Gastrocnemius medialis (tissue), 4 donors: ENCODE measurements at places on chromosomes 11 and 22. TPM values are rescaled to one million over a fixed set of nuclear protein-coding genes. Genes with fewer than 3 reads are reported as not detected.

CRYBB2 gene
- not detected for total RNA-seq

GRCh38 chr11:73262851-73263495, 9.2 kb upstream of the P2RY6 start:
- peaks cover 2% of the 10 kb centered on the region for H3K27me3 ChIP-seq
- no peak overlapping the region for H3K4me3 ChIP-seq
- peaks cover 29% of the 10 kb centered on the region for H3K4me1 ChIP-seq
- no peak overlapping the region for H3K27ac ChIP-seq

- no peaks in the 10 kb centered on the region for H3K36me3 ChIP-seq
- peaks cover 18% of the 10 kb centered on the region for H3K4me1 ChIP-seq
- DNase-seq = no peak
- H3K4me3 ChIP-seq = no peak overlapping the region
Observed at GRCh38 chr22:32058656-32059260, 15.7 kb downstream of the SLC5A1 start.

- no peaks in the 10 kb centered on the region for H3K27me3 ChIP-seq
- peaks cover 7% of the 10 kb centered on the region for H3K4me1 ChIP-seq
- DNase-seq = no peak
- H3K36me3 ChIP-seq = no peaks in the 10 kb centered on the region
- H3K27ac ChIP-seq = no peak overlapping the region
Observed at GRCh38 chr11:10204021-10204420, 90.0 kb downstream of the SBF2 start.

DNA sequence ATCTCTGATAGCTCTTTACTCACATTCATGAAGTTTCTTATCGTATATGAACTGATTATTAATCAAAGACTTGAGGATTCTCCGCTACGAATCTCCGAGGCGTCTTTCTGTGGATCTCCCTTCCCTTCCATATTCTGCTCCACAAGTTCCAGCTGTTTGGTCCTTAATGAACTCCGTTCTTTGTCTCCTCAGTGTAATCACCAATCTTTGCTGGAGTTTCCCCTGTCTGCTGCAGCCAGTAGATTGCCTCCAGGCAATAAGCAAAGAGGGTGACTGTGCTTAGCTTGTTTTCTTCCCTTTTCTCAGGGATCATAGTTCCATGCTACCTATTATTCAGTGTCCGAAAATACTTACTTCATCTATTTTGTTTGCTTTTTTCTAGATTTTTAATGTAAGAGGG, 169.6 kb upstream of the FOLH1 start:
- H3K4me1 ChIP-seq = no peaks in the 10 kb centered on the region
- H3K27me3 ChIP-seq = no peaks in the 10 kb centered on the region
- H3K4me3 ChIP-seq = no peak overlapping the region
- no peak overlapping the region for H3K27ac ChIP-seq

DNA sequence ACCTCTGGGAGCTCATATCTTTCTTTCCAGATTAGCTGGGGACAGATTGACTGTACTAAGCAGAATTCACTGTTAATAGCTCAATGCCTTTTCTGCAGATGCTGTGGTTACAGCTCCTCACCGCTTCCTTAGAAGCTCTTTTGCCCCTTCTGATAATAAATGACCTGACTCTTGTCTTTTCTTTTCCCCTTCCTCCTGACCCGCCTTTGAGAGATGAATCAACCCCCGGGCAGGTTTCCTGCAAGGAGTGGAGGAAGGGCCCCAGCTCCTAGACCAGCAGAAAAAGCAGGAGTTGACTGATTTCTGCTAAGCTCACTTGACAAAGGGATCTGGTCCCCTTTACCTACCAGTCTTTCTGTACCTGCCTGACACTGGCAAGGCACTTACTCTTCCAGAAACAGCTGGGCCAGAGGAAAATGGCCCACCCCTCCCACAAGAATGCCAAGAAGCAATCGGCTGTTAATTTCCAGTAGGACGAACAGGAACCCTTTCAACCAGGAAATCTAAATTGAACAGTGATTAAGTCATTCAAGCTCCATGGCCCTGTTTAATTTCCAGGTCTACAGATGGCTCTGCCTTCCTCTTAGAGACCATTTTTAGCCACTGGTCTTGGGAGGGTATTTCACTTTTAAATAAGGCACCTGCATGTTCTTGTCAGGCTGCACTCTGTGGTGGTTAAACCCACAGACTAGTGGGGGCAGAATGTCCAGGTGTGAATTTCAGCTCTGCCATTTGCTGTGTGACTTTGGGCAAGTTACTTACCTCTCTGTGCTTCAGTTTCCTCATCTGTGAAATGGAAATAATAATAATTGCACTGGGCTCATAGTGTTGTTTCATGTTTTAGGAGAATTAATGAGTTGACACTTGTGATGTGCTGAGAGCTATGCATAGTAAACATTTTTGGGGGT, 67.5 kb downstream of the PRR5L start:
- no peak overlapping the region for H3K4me3 ChIP-seq
- H3K4me1 ChIP-seq = no peaks in the 10 kb centered on the region
- H3K27ac ChIP-seq = no peak overlapping the region
